ENCODE measurements at places on chromosomes 16 and 17. TPM values are rescaled to one million over a fixed set of nuclear protein-coding genes. Genes with fewer than 3 reads are reported as not detected.

HOXB7 gene
- 20.3 TPM for total RNA-seq

USP43 gene
- total RNA-seq, result 9.7 TPM

DNA sequence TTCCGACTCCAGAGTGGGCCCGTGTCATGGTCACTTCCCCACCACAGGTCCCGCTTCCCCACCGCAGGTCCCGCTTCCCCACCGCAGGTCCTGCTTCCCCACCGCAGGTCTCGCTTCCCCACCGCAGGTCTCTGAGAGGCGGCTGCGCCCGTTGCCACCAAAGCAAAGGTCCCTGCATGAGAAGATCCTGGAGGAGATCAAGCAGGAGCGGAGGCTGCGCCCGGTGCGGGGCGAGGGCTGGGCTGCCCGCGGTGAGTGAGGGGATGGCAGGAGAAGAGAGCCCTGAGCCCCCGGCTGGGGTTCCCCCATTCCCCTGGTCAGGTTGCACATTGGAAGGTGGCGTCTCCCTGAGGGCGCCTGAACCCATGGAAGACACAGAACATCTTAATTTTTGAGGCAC is 17.4 kb upstream of the TCF25 start:
- no peaks in the 10 kb centered on the region for H3K27me3 ChIP-seq
- no peak overlapping the region for H3K4me3 ChIP-seq
- DNase-seq, result no peak
- no peaks in the 10 kb centered on the region for H3K4me1 ChIP-seq
- H3K36me3 ChIP-seq, result no peaks in the 10 kb centered on the region

GRCh38 chr16:49524216-49524946 is 150.8 kb downstream of the C16orf78 start:
- DNase-seq, result no peak
- H3K4me1 ChIP-seq, result peaks cover 23% of the 10 kb centered on the region
- no peak overlapping the region for H3K27ac ChIP-seq
- peaks cover 2% of the 10 kb centered on the region for H3K36me3 ChIP-seq

- H3K27ac ChIP-seq, result peak overlapping the region; percentile 78
- DNase-seq, result no peak
- H3K36me3 ChIP-seq, result peaks cover 4% of the 10 kb centered on the region
- H3K27me3 ChIP-seq, result no peaks in the 10 kb centered on the region
- peaks cover 5% of the 10 kb centered on the region for H3K4me1 ChIP-seq
Measured at GRCh38 chr16:4522051-4522581, 16.5 kb downstream of the CDIP1 start.

- H3K27me3 ChIP-seq, result no peaks in the 10 kb centered on the region
- H3K27ac ChIP-seq, result no peak overlapping the region
- no peak overlapping the region for H3K4me3 ChIP-seq
- DNase-seq, result no peak
- H3K4me1 ChIP-seq, result peaks cover 7% of the 10 kb centered on the region
Measured at GRCh38 chr16:923184-923583, 47.6 kb downstream of the LMF1 start.

GRCh38 chr17:80097127-80097621 is 4.2 kb upstream of the GAA start:
- H3K4me1 ChIP-seq, result peaks cover 8% of the 10 kb centered on the region
- H3K27ac ChIP-seq, result no peak overlapping the region
- no peak overlapping the region for H3K4me3 ChIP-seq
- no peaks in the 10 kb centered on the region for H3K27me3 ChIP-seq
- H3K36me3 ChIP-seq, result no peaks in the 10 kb centered on the region
